Activated CD4-positive, CD25-positive, alpha-beta regulatory T cell treated with anti-CD3 and anti-CD28 coated beads, Interleukin-2, amount 50 U/mL, for 24 hours (primary cell): ENCODE measurements at places on chromosomes 12 and 14.

DNA sequence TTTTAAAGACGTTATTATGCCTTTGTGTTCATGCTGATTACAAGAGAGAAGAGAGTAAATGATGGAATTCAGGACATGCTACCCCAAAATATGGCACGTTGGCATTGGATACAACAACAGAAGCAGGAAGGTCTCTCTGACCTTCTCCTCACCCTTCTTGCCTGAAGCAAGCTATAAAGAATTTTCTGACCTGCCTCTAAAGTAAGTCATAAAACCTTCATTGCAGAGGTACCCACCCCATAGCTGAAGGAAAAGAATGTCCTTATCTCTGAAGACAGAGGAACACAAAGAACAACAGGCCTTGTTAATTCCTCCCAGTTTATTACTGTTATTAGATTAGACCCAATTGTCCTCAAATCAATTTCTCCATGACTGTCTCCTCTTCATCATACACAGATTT, 176.2 kb downstream of the FBXL14 start:
- ATAC-seq: no peak

DNA sequence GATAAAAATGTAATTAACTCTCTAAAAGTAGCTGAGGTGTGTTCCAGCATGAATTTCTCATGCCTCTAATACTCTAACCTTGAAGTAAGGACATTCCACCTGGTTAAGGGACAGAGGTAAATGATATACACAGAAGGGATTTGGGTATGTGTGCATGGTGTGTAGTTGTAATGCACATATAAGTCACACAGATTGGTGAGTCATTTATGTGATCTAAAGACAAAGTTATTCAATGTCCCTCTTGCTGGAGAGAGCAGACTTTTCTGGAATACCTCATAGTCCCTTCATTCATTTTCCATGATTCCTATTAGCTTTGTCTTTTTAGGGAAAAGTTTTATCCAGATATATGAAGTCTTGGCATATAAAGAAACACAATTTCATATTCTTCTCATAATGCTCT, 234.9 kb downstream of the SNAPC1 start:
- ATAC-seq: no peak

- no peak for ATAC-seq
These were observed at the start of gene REM2 for GRCh38 chr14:22883173-22883976. REM2 (plus strand) TSS chr14:22883222; CDS start chr14:22883288, 66 bp downstream.

GRCh38 chr12:49357103-49357678, 10.1 kb upstream of the SPATS2 start:
- no peak for ATAC-seq

- no peak for ATAC-seq
These were observed 21.1 kb downstream of the RASSF8 start for GRCh38 chr12:25979563-25979962.

DNA sequence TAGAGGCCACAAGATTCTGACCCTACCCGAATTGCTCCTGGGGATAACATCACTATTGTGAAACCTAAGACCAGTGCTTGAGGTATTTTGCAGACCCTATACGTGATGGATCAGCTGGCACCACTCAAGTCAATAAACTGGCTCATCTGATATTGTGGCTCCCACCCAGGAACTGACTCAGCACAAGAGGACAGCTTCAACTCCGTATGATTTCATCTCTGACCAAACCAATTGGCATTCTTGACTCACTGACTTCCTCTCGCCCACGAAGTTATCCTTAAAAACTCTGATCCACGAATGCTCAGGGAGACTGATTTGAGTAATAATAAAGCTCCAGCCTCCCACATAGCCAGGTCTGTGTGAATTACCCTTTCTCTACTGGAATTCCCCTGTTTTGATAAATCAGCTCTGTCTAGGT, 1036.1 kb upstream of the TMEM132C start:
- ATAC-seq: no peak

- no peak for ATAC-seq
These were observed 52.9 kb downstream of the ABCC9 start for GRCh38 chr12:21888276-21888863.

DNA sequence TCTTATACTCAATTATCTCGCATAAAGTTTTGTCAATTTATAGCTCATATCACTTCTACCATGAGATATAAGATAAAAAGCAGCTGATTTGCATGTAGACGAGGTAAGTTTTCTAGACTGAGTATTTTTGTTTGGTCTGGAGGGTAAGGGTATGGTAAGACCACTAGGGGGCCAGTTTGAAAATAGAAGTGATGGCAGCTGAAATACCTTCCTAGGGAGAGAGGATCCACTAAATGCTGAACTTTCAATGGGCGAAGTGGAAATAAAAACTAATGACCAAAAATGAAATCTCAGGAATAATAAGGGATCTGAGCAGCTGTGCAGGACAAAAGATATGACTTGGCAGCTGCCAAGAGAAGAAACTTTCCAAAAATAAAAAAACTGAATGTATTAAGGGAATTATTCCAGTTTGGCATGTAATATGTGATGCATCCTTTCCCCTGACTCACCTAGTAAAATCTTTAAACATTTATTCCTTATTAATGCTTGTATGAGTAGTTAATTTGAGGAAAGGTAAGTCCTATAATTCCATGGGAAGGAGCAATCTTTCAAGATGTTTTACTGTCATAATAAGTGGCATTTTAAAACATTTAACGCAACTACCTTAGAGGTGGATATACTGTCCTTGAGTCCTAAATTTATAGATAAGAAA, 754.5 kb downstream of the C12orf50 start:
- ATAC-seq: no peak

- no peak for ATAC-seq
These were observed 195.4 kb downstream of the KIF26A start for GRCh38 chr14:104333646-104334423.

- no peak for ATAC-seq
These were observed 44.6 kb upstream of the ANO2 start for GRCh38 chr12:5989621-5990020.

GRCh38 chr14:35072226-35072625, 26.2 kb downstream of the FAM177A1 start:
- no peak for ATAC-seq

DNA sequence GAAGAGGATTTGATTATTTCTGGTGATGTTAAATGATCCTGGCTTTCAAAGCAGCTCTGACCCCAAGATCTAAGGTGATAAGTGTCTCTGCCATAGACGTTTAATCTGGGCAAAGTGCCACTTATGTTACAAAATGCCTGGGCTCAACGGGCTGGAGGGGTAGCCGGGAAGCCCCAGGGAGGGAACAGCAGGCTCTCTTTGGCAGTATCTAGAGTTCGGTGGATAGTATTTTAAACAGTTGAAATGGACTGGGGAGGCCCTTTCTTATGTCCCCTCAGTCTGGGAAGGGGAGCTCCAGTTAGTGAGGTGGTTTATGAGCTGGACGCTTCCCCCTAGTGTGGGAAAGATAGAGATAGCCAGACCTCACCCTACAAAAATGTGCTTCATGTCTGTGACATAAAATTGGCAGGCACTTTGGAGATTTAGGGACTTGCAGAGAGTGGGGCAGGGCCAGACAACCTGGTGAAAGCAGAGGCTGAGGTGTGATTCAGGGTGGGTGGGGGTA, 5.5 kb upstream of the HOXC11 start:
- ATAC-seq: no peak

- ATAC-seq: peak; percentile 22
These were observed 151.0 kb upstream of the ATP2B1 start for GRCh38 chr12:89859508-89860220.

- peak; percentile 41 for ATAC-seq
These were observed 174.6 kb upstream of the SFSWAP start for GRCh38 chr12:131536337-131536736.

GRCh38 chr12:47709671-47710070, 3.8 kb upstream of the RPAP3 start:
- ATAC-seq: no peak

DNA sequence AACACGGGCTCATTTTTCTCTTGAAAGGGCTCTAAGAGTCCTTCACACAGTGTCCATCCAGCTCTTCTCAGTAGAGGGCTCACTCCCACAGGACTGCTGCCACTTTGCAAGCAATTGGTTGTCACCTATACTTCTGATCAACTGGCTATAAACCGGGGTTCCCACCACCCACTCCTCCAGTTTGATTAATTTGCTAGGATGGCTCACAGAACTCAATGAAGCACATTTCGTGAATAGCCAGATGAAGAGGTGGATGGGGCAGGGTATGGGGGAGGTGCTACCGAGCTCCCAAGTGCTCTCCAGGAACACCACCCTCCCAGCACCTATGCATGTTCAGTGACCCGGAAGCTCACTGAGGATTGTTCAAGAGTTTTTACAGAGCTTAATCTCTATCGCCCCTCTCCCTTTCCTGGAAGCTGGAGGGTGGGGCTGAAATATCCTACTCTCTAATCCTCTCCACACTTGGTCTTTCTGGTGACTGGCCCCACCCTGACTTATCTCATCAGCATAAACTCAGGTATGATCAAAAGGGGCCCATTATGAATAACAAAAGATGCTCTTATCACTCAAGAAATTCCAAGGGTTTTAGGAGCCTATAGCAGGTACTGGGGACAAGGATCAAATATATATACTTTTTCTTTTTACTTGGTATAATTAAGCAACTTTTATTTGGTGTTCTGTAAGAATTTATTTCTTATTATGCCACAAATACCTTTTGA, 13.9 kb upstream of the EGLN3 start:
- no peak for ATAC-seq

GRCh38 chr14:21382095-21382494, 1.7 kb downstream of the SUPT16H start:
- no peak for ATAC-seq

DNA sequence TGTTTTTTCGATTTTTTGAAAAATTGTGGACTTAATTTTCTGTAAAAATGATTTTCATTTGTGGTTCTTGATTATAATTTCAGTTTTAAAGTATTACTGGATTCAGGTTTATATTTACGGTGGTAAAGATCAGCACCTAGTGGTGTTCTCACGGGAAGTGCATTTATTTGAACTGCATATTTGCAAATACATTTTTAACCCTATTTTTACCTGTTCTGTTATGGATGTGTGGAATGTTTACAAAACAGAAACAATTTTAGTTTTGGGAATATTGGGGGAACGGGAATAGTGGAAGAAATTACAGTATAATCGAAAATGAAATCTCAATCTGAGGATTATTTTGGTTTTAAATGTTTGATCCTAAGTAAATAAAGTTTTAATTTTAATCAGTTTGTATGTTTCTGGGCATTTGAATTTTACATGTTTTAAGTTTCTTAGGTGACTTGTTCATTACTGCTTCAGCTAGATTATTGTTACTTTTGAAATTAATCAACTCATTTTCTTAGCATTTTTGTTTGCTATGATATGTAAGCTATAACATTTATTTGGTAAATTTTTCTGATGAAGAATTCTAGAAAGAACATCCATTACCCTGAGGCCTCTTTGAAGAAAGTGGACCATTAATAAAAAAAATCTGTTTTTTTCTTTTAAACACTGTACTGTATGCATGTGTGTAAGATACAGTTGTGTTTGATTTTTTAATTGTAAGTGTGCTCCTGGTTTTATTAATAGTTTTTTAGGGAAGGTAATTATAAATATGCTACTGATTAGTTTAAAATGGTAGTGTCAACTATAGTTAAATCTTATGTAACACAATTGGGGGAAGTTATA, 942 bp downstream of the ATF7IP start:
- no peak for ATAC-seq

- no peak for ATAC-seq
These were observed 72.1 kb downstream of the SPRING1 start for GRCh38 chr12:116665666-116666304.

DNA sequence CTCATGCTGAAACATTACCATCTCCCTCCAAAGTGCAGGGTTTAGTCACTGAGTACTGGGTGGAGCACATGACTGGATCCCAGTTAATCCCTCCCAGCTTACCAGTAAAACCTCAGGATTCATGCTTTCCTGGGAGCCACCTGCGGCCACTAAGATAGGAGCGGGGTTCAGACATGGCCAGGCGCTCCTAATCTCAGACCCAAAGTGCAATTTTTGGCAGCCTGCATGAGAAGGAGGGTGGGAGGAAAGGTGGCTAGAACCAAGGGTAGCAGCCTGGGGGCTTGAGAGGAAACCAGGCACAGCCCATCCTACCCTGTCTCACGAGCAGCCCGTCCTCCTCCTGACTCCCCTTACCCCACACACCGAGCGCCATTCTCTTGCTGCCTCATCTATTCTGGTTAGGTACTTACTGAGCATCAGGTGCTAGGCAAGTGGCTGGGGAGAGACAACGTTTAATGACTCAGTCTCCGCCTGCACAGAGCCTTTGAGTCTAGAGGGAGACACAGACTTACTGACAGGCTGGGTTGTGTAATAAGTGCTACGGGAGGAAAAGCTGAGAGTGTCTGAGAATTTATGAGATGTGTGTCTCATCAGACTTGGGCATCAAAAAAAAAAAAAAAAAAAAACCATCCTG, 9.9 kb downstream of the GPRC5A start:
- ATAC-seq: no peak

GRCh38 chr12:607541-608001, 55.7 kb downstream of the NINJ2 start:
- ATAC-seq: no peak

DNA sequence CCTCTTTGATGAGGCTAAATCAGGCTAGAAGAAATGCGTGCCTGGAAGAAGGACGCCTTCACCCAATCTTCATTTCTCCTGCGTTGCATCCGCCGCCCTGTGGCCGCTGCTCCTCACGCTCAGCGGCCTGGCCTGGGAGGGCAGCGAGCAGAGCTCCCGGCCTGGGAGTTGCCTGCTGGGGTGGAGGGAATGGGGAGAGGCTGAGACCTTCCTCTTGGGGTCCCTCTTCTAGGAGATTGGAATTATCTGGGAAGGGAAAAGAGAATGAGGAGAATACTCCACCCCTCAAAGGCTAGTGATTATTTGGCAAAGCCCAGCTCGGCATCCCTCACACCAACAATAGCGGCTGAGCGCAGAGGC, 2.4 kb upstream of the HOXC12 start:
- ATAC-seq: no peak

DNA sequence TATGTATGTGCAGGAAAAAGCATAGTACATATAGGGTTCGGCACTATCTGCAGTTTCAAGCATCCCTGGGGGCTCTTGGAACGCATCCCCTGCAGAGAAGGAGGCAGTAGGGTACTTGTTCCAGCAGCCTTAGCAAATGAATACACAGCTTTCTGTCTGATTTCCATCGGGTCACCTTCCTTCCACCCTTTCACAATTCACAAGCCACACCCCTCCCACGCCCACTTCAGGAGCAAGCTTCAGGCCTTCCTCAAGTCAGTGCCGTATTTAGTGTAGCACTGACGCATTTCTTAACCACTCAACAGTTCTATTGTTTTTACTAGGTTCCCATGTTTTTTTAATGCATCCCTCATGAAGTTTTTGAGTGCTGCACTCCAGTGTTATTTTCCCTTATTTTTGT, 64.2 kb downstream of the CLMN start:
- no peak for ATAC-seq

- ATAC-seq: no peak
These were observed 47.9 kb downstream of the NUAK1 start for GRCh38 chr12:106090591-106091445.

GRCh38 chr14:66746316-66747006, 238.5 kb downstream of the GPHN start:
- no peak for ATAC-seq

GRCh38 chr14:91232603-91233002, 11.9 kb downstream of the GPR68 start:
- ATAC-seq: no peak

GRCh38 chr12:23671881-23672280, 277.6 kb downstream of the SOX5 start:
- ATAC-seq: no peak
